Esophagus muscularis mucosa (tissue), 4 donors: ENCODE measurements at places on chromosomes 7 and 10. TPM values are rescaled to one million over a fixed set of nuclear protein-coding genes. Genes with fewer than 3 reads are reported as not detected.

GRCh38 chr7:50431722-50432305 lies 18.3 kb downstream of the FIGNL1 start:
- H3K4me3 ChIP-seq: no peak overlapping the region
- H3K36me3 ChIP-seq: no peaks in the 10 kb centered on the region
- H3K27me3 ChIP-seq: no peaks in the 10 kb centered on the region
- DNase-seq: no peak
- H3K27ac ChIP-seq: no peak overlapping the region
- H3K4me1 ChIP-seq: no peaks in the 10 kb centered on the region

Gene PSMC2
- total RNA-seq: 108 TPM

- DNase-seq: no peak
- H3K27me3 ChIP-seq: no peaks in the 10 kb centered on the region
- no peak overlapping the region for H3K27ac ChIP-seq
- H3K36me3 ChIP-seq: no peaks in the 10 kb centered on the region
- no peaks in the 10 kb centered on the region for H3K4me1 ChIP-seq
Measured at GRCh38 chr7:69476416-69476815, 121.9 kb upstream of the AUTS2 start.

Gene SPDYE16
- not detected for total RNA-seq

DNA sequence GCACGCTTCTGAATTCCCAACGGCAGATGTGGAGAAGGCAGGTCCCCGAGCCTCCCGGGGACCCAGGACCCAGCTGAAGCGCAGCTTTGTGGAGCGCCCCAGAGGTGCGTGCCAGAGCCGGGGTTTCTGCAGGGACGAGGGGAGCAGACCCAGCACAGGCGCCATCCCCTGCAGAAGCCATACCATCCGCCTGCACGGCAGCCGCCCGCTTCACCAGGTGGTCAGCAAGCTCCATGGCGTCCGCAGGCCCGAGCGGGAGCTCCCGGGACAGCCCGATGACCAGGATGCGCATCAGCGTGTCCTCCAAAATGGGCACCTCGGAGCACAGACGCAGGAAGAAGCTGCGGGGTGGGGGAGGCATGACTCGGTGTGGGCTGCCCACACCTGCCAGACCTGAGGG lies 10.6 kb downstream of the INTS1 start:
- H3K27ac ChIP-seq: no peak overlapping the region
- no peaks in the 10 kb centered on the region for H3K27me3 ChIP-seq
- no peak overlapping the region for H3K4me3 ChIP-seq

DNA sequence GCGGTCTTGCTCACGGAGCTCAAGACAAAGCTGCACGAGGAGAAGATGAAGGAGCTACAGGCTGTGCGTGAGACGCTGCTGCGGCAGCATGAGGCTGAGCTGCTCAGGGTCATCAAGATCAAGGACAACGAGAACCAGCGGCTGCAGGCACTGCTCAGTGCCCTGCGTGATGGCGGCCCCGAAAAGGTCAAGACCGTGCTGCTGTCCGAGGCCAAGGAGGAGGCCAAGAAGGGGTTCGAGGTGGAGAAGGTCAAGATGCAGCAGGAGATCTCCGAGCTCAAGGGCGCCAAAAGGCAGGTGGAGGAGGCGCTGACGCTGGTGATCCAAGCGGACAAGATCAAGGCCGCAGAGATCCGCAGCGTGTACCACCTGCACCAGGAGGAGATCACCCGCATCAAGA lies 51.4 kb downstream of the JAKMIP3 start:
- H3K36me3 ChIP-seq: no peaks in the 10 kb centered on the region
- H3K27me3 ChIP-seq: no peaks in the 10 kb centered on the region
- no peak for DNase-seq

DNA sequence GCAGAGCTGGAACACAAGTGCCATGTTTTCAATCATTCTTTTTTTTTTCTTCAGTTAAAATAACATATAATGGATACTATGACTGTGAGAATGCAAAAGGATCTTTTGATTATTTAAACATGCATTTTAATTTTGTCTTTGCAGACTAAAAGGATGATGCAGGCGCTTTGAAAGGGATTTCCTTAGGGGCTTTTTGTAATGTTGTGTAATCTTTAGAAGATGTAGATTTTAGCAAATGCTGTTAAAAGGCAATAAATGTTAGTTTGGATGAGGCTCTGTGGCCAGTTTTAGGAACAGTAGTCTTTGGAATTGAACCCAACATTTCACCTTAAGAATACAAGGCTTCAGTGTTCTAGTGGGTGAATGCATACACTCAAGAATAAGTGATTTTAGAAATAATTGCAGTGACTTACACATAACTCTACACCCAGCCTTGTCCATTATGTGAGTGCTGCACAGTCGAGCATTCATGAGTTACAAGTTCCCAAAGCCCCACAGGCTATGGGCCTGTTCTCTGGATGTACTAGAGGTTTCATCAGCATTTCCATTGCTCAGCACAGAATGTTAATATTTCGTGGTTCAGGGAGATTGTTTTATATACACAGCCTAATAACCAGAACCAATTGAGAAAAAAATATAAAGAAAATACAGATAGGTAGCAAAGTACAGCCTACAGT lies 11.6 kb downstream of the PAPSS2 start:
- peaks cover 3% of the 10 kb centered on the region for H3K27me3 ChIP-seq
- H3K27ac ChIP-seq: no peak overlapping the region
- peaks cover 8% of the 10 kb centered on the region for H3K36me3 ChIP-seq
- no peak overlapping the region for H3K4me3 ChIP-seq
- DNase-seq: no peak
- H3K4me1 ChIP-seq: no peaks in the 10 kb centered on the region

Gene SMKR1
- total RNA-seq: 0.33 TPM

DNA sequence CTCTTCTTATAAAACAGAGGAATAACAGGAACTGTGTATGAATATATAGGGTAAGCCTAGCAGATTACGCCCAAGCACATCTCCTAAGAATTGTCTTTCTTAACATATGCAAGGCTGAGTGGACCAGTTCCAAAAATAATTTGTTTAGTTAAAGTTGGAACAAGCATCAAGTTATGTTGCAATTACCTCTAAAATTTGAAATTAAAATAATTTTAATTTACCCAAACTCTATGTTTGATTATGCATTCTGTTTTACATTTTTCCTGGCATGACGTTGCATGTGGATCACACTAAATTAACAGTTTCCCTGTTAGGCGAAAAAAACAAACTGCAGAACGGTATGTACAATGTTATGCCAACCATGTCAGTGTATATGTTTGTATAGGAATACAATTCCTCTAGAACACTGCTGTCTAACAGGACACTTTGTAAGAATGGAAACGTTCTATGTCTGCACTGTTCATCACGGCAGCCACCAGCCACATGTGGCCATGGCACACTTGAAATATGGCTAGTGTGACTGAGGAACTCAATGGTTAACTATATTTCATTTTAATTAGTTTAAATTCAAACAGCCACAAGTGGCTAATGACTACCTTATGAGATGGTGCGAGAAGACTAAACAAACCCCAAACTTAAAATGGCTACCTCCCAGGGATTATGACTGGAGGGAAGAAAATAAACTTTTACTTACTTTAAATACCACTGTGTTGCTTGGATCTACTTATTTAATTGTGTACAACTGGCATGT lies 281.1 kb upstream of the KLF14 start:
- no peaks in the 10 kb centered on the region for H3K36me3 ChIP-seq
- DNase-seq: no peak
- H3K4me1 ChIP-seq: peaks cover 85% of the 10 kb centered on the region
- no peak overlapping the region for H3K27ac ChIP-seq

Gene STEAP1
- total RNA-seq: 8.6 TPM

DNA sequence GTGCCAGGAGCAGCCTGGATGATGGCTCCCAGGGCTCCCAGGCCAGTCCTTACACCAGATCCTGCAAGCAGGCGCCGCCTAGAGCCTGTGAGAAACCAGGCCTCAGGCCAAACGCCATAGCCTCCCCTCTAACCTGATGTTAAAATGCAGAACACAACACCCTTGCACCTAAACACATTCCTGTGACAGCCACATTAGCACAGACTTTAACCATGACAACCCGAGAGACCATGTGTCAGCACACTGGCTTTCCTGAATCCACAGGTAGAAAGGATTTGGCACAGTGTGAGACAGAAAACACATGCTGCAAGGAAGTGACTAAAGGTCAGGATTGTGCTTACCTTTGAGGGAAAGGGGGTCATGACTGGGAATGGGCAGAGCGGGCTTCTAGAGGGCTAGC lies 59.9 kb downstream of the SGMS1 start:
- H3K36me3 ChIP-seq: no peaks in the 10 kb centered on the region
- H3K27ac ChIP-seq: no peak overlapping the region
- DNase-seq: no peak
- H3K4me3 ChIP-seq: no peak overlapping the region
- peaks cover 29% of the 10 kb centered on the region for H3K4me1 ChIP-seq
- H3K27me3 ChIP-seq: no peaks in the 10 kb centered on the region

DNA sequence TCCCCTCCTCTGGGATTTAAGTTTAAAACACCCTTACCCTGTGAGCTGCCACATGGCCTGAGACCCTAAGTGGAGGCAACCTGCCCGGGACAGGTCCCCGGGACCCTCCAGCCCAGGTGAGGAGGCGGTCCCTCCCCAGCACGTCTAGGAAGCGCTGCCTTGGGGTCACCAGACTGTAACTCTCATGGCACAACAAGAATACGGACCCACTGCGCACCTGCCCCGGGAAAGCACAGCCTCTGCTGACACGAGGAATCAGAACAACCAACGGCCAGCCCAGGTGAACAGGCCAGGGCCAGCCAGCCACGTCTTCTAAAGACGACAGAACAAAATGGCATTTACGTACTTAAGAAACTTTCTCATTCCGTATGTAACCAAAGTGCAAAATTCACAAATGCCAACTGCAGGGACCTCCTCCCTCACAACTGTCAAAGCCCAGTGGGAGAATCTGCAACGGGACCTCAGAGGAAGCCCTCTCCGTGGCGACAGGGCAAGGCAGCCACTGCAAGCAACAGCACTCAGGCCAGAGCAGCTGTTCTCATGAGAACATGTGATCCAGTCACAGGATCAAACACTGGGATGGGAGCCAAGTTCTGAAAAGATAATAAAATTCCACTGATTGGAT lies 208.4 kb downstream of the DIP2C start:
- H3K27me3 ChIP-seq: no peaks in the 10 kb centered on the region
- H3K27ac ChIP-seq: peak overlapping the region; percentile 87
- H3K4me1 ChIP-seq: peaks cover 18% of the 10 kb centered on the region
- H3K36me3 ChIP-seq: no peaks in the 10 kb centered on the region
- no peak for DNase-seq

DNA sequence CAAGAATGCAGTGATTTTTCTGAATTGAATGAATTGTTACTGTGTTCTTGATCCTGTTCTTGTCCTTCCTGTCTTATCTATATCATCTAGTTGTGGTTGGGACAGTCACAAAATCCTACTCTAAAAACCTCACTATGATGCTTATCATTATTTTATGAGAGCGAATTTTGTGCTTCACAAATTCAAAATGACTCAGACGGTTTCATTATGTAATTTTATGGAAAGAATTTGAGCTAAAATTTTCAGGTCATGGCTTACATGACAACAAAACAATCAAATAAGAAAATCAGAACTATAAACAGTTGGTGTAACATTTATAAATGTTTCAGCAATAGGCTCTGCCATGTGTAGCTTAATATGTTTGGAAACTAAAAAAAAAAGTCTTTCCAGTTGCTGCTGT lies 6.9 kb downstream of the PRKAR2B start:
- no peak for DNase-seq
- H3K27me3 ChIP-seq: no peaks in the 10 kb centered on the region
- H3K4me3 ChIP-seq: no peak overlapping the region

Gene SPOCK2
- total RNA-seq: 6.8 TPM

Gene CADPS2
- total RNA-seq: 127 TPM

GRCh38 chr7:4861673-4862072 lies at the start of gene PAPOLB:
Gene PAPOLB (minus strand): TSS chr7:4862030. CDS start chr7:4861810, 220 bp downstream.
- H3K4me1 ChIP-seq: peaks cover 11% of the 10 kb centered on the region
- H3K36me3 ChIP-seq: no peaks in the 10 kb centered on the region
- no peak within 1 kb of the TSS for H3K27ac ChIP-seq
- peak within 1 kb of the TSS; percentile 48 for H3K4me3 ChIP-seq
- peaks cover 24% of the 10 kb centered on the region for H3K27me3 ChIP-seq
- DNase-seq: no peak
